ENCODE measurements at places on chromosomes 3 and 15.

DNA sequence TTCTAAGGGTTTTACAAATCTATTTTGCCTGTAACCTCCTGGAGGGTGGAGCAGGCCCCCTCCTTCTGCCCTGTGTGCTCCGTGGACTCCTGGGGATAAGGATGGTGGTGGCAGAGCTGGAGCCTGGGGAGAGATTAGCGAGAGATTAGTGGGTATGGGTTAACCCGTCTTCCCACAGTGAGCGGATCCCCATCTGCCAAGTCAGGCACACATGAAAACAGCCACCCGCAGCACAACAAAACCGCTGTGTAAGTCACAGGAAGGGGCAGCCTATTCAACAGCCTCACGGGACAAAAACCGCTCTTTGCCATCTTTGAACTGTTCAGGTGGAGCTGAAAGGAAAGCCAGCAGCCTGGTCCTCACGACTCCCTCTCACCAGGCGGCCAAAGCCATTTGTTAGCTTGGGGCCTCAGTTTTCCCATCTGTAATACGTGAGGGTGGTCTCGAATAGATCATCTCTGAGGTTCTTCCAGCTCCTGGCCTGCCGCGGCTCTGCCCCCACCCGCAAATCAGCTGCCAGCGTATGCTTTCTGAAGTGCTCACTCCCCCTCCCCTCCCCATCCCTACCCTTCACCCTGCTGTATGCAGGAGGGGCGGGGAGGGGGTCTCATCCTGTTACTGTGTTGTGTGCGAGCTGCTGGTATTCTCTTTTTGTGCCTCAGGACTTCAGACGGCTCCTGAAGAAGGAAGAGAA lies 43.6 kb downstream of the PDIA5 start:
- no peak for DNase-seq

- DNase-seq = peak; percentile 42
Observed at GRCh38 chr15:43376017-43376705, 5.3 kb downstream of the TUBGCP4 start.

DNA sequence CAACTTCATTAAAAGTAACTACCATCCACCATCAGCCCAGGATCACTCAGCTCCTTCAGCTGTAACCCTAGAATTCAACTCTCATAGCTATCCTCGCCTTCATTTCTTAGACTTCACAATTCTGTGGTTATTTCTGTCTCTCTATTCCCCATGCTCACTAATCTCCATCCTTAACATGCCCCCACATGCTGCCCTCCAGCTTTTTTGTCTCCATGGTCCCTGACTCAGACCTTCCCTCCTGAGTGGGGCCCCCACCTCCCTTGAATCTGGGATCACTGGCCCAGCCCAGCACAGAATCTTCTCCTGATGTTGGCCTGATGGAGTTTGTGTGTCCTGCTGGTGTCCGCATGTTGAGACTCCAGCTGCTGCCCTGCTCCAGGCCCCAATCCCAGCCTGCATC lies 41.7 kb downstream of the CHST14 start:
- no peak for DNase-seq

DNA sequence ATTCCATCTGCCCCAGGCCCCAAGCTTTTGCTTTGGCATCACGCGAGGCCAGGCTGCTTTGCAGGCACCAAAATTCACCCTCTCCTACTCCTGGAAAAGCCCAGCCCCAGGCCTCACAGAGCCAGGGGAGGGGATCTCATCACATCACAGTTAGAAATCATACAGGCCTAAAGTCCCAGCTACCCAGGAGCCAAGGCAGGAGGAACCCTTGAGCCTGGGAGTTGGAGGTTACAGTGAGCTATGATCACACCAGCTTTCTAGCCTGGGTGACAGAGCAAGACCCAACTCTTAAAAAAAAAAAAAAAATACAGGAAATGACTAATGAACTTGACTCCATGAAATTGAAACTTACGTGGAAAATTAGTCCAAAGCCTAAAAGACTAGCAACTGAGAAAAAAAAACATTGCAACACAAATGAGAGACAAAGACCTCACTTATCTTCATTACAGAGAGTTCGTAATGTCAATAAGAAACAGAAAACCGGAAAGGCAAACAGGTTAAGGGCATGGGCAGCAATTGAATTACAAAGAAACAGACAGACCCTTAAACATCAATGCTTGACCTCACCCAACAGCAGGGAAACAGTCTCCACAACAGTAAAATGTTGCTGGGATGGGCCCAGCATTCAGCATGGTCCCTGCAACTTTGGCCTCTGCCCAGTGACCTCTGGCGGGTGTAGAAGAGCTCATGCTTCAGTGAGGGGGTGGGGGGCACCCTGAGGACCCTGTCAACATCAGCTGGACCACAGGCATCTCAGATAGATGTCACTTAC lies 151.5 kb downstream of the LRRK1 start:
- no peak for DNase-seq

DNA sequence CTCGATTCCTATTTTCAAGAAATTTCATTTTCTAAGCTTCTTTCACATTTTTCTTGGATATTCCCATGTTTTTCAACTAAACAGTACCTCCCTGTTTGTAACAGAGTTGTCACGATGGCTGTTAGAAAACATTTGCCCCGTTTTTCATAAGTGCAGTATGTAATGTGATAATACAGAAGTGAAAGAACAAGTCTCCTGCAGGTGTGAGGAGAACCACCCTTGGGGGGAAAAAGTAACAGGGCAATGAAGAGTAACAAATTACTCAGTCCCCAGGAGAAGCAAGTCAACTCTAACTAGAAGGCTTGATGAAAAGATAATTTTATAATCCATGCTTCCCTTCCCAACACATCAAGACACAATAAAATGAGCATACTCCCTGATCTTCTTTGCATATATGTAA lies 493.3 kb downstream of the FOXP1 start:
- DNase-seq = no peak

GRCh38 chr15:28013480-28013879 lies 85.6 kb downstream of the OCA2 start:
- no peak for DNase-seq

- no peak for DNase-seq
Observed at GRCh38 chr3:153313302-153313965, 151.4 kb downstream of the RAP2B start.

DNA sequence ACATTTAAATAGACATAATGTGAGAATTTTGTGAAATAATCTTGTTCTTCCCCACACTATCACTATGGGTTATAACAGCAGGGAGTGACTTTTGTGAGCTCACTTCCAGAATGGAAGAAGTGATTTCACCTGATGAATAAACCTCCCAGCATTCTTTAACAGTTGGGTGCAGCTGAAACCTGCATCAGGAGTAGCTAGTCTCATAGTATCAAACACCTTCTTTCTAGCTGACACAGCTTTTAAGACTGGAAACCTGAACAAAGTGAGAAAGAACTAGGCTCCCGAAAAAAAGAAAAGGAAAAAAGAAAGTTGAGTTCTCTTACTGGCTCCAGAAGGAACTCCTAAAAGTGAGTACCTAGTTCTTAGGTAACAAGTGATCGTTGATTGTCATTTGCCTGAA lies 61.1 kb upstream of the UNC13C start:
- DNase-seq = no peak

GRCh38 chr3:183959214-183959613 lies 58.5 kb downstream of the ABCC5 start:
- no peak for DNase-seq

DNA sequence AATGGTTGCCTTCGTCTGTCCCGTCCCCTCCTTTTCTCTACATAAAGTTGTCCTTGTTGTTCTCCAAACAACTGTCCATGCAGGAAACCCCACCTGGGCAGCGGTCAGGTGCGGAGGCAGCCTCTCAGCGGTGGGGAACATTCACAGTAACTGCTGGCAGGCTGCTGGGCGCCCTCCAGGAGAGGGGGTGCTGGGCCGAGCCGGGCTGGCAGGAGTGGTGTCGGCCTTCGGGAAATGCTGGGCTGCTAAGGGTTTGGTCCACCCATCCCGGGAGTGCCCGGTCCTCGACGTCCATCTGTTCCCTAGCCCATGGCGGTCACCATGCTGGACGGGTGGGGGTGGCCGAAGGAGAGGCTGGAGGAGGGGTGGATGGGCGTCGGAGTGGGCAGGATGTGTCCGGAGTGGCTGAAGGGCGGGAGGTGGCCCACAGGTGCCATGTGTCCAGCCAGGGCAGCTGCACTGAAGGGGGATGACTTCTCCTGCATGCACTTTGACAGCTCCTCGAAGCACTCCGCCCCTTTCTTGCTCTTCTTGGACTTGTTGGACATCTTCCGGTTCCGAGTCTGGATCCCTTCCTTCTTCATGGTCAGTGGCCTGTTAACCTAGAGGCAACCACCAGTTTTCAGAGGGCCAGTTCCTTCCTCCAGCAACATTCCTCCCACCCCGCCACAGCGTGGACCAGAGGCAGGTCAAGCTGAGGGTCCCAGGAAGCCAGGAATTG lies 12.1 kb downstream of the GATA2 start:
- no peak for DNase-seq

- no peak for DNase-seq
Observed at GRCh38 chr3:181756645-181757297, 45.0 kb downstream of the SOX2 start.

- no peak for DNase-seq
Observed at GRCh38 chr3:129231331-129232119, 17.9 kb upstream of the COPG1 start.

DNA sequence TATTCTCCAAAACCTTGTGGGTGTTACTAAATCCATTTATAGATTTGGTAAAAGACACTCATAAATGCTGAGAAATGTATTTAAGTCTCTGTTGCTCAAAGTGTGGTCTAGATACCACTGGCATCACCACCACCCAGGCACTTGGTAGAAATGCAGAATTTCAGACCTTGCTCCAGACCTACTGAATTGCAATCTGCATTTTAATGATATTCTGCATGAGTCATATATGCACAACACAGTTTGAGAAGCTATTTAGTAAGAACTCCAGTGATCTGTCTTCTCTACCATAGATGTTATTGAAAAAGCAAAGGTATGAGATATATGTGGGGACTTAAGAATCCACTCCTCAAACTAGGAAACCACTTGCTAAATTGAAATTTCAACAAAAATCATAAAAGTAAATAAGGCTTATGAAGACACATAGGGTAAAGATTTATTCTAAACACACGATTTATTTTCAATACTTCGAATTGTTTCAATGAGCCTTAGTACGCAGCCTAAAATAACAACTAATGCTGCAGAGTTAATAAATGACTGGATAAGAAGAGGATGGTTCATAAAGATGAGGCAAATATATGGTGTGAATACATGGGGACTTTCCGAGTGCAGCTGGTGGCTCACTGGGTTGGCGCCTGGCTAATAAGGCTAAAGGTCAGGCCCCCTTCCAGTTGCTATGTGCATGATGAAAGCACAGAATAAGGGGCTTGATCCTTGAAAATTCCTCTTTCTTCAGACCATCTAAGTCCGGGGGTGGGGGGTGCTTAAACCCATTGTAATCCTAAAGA lies 813.3 kb downstream of the NR2F2 start:
- DNase-seq = no peak

DNA sequence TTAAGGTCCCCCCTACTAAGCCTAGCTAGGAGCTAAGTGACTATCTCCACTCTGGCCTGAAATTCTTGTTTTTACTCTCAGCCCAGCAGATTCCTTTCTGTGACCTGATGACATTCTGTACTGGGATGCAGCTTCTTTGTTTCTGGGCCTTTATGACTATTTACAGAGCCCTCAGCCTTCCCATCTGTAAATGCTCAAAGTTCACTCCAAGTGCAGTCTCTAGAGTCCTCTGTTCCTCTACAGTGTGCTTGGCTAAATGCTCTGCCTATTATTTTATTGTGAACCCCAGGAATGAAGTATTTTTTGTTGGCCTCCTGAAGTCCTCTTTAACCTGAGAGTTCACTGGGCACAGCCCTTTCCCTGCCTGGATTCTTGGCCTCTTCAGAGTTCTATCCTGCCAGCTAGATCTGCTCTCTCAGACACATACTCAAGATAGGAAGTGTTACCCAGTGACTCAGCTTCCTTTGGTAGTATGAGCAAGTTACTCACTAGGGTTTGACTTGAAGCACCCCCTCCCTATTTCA lies 278.1 kb upstream of the P2RY1 start:
- DNase-seq = no peak

- no peak for DNase-seq
Observed at GRCh38 chr3:186988806-186989205, 58.5 kb downstream of the ST6GAL1 start.

- no peak for DNase-seq
Observed at GRCh38 chr3:180492047-180492446, 109.9 kb upstream of the TTC14 start.

- DNase-seq = no peak
Observed at GRCh38 chr3:62361261-62361660, 12.1 kb downstream of the FEZF2 start.

- peak; percentile 69 for DNase-seq
Observed at GRCh38 chr3:133038089-133038730, at the start of gene TMEM108. Gene TMEM108 (plus strand): TSS chr3:133038391.

- DNase-seq = no peak
Observed at GRCh38 chr3:195043607-195044339, 227.2 kb downstream of the XXYLT1 start.
